ENCODE measurements at places on chromosomes 5 and 9. TPM values are rescaled to one million over a fixed set of nuclear protein-coding genes. Genes with fewer than 3 reads are reported as not detected.

DNA sequence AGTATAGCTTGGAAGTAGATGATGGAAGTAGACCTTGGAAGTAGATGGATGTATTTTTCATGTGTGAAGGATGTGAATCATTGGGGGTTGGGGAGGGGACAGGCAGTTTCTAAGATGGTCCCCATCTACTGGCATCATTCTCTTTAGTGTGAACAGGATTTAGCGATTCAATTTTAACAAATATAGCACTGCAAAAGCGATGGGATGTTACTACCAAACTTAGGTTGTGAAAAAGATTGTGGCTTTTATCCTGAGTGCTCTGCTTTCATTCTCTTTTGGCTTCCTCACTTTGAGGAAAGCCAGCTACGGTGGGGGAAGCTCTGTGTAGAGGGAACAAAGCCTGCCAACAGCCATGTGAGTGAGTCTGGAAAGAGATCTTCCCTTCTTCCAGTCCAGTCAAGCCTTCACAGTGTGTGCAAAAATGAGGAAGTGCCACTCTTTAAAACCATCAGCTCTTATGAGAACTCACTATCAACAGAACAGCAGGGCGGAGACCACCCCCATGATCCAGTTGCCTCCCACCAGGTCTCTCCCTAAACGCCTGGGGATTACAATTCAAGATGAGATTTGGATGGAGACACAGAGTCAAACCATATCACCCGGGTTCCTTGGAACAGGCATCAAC lies 441.4 kb downstream of the SH3GL2 start:
- DNase-seq = no peak

DNA sequence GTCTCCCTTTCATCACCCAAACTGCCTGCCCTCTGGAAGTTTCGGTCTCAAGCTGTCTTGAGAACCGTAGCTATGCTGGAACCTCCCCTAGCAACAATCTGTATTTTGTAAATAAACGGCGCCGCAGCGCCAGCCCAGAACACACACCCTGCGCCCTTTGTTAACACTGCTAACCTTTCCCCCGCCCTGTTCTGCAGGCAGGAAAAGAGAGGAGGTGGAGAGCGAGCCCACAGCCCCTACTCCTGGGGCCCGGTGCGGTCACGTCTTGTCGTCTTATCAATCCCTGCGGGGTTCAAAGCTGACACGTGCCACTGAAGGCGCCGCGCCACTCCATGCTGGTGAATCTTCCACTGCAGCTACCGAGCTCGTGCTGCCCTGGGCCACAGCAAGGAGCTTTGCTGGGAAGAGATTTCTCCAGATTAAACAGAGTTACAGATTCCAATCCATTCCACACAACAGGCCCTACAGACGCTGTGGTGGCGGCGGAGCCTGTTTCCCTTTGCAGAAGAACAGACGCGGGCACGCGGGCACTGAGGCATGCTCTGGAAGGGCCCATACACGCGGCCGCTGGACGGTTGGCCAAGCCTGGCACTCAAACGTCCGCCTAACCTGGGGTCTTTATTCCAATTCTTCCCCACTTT lies 25.3 kb downstream of the ZDHHC11B start:
- no peak for DNase-seq

- DNase-seq = no peak
Observed at GRCh38 chr5:172380987-172381643, 73.2 kb downstream of the SH3PXD2B start.

GRCh38 chr9:78325343-78325742 lies 28.4 kb downstream of the PSAT1 start:
- peak; percentile 25 for DNase-seq

DNA sequence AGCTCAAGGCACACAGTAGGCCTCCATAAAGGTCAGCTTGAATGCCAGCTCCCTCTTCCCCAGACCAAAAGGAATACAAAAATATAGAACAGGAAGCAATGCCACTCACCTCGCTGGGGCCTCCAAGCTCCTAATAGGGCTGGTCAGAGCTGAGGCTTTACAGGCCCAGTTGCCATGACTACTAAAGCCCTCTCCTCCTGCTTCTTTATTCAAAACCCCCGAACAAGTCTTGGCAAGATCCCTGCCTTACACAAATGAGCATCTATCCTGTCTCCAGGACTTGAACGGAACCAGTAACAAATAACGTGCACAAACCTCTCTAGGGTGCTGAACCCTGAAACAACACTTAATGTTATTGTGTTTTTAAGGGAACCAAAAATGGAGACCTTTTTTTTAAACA lies 136.3 kb downstream of the SIL1 start:
- DNase-seq = no peak

DNA sequence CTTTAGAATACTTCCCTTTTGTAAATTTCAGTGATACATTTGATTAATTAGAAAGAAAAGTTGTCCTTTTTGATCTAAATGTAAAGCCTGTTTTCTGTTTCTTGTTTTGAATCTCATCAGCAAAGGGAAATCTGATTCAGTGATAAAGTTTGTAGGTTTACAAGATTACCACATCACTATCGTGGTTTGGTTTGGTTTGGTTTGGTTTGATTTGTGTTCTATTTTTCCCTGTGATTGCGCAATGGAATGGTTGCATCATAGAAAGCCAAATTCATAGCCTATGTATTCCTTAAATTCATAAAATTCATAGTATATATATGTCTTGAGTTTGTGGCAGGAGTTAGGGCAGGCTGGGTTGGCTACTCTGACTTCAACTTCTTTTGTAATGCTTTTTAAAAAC lies 15.2 kb downstream of the SRFBP1 start:
- DNase-seq = no peak

- peak; percentile 22 for DNase-seq
Observed at GRCh38 chr9:109652112-109652511, 127.9 kb upstream of the PALM2AKAP2 start.

- DNase-seq = no peak
Observed at GRCh38 chr9:14313378-14313940, 482 bp downstream of the NFIB start.

DNA sequence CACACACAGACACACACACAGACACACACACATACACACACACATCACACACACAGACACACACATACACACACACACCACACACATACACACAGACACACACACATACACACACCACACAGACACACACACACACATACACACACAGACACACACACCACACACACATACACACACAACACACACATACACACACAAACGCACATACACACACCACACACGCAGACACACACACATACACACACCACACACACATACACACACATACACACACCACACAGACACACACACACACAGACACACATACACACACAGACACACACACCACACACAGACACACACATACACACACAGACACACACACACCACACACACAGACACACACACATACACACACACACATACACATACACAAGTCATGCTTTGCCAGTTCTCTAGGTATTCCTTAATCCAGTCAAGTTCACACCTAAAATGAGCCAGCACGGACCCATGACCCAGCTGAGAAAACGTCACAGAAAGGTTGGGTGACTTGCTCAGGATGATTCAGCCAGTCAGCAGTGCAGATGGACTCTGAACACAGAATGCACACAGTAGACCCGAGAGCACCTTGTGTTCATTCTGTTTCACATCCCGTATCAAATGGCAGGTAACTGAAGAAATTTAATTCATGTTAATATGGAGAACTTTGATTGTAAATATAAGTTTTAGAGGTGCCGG lies 746.4 kb downstream of the MTRR start:
- DNase-seq = no peak

GRCh38 chr9:111969061-111969460 lies 72.4 kb downstream of the UGCG start:
- peak; percentile 32 for DNase-seq

DNA sequence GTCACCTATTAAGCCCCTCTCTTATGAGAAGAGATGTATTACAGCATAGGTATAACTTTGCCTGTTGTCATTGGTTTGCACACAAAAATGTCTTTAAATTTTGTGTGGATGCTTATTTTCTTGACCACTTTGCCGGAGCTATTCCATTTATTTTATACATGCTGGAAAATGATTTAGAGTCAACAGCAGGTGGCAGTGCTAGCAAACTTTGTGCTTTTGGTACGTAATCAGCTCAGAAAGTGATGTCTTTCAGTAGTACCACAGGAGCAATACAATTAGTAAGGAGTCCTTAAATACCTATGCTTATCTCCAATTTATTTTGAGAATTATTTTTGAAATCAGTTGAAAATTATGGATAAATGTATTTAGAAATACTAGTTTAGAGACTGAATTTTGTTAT lies 19.8 kb upstream of the NUDT12 start:
- peak; percentile 73 for DNase-seq

DNA sequence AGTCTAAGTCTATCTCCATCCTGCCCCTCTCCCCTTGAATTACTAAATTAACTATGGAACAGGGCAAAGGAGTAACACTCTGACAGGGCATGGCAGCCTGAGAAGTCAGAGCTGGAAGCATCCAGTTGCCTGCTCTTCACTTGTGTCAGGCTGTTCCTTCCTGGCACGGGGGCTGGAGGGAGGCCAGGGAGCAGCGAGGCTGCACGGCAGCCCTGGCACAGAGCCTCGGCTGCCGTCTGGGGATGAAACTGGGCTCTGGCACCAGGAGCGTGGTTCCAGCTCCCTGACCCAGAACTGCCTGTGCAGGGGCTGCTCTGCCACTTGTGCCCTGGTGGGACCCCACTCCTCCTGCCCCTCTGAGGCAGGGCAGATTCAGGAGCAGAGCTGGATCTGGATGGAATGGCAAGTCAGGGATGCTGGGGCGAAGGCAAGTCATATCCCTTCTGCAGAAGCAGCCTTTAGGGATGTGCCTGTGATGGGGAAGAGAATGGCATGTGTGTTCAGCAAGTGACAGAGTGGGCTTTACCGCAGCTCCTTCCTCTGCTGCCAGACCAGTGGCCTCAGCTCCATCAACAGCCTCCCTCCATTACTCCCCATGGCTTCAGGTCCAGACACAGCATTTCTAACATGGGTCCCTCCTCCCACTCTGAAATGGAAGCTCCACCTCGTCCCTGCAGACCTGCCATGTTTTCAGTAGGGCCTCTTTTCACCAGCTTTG lies 42.2 kb upstream of the PDE8B start:
- DNase-seq = no peak

- peak; percentile 80 for DNase-seq
Observed at GRCh38 chr9:37913480-37914153, 9.7 kb upstream of the SLC25A51 start.

DNA sequence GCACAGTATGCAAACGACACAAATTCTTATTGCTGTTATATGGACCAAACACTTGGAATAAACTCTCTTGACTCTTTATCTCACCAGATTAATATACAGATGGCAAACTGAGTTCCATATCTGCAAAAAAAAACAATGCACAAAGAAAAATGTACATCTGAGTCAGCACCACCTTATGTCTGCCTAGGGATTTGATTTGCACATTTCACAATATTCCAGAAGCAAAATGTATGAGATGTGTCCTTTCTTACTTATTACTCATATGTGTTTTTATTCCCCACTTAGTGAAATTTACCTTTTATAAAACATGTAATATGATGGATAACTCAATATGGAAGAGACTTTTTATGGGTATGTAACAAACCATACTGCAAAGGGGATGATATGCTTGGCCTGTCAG lies 236.9 kb downstream of the GLIS3 start:
- no peak for DNase-seq

GRCh38 chr9:83355024-83355444 lies 183.2 kb downstream of the FRMD3 start:
- DNase-seq = peak; percentile 46

- no peak for DNase-seq
Observed at GRCh38 chr5:115338851-115339250, 42.4 kb upstream of the CCDC112 start.

DNA sequence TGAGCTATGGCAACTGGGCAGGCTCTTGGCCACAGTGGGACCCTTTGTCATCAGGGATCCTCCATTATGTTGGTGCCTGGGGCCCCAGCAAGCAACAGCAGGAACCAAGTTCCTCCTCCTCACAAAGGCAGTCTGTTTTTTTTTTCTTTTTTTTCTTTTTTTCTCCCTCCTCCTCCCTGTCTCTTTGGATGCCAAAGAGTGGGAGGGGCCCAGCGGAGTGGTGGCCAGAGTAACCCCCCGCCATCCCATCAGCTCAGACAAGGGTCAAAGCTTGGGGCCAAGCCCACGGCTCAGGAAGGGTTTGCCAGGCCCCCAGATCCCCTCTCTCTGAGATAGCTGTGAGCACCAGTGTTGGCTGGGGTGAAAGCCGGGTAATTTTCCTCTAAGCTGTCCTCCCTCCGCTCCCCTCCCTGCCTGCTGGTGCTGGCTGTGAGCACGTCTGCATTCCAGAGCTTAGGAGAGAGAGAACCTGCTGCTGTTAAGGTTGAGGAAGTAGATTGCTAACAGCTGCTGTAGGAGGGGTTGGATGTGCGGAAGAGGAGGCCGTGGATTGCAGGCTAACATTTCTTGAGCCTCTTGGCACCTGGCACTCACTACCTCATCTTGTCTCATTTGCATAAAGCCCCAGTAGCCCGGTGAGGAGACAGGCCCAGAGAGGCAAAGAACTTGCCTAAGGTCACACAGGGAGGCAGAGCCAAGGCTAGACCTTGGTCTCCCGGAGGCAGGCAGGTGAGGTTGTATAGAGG lies 21.2 kb downstream of the GSN start:
- peak; percentile 83 for DNase-seq

DNA sequence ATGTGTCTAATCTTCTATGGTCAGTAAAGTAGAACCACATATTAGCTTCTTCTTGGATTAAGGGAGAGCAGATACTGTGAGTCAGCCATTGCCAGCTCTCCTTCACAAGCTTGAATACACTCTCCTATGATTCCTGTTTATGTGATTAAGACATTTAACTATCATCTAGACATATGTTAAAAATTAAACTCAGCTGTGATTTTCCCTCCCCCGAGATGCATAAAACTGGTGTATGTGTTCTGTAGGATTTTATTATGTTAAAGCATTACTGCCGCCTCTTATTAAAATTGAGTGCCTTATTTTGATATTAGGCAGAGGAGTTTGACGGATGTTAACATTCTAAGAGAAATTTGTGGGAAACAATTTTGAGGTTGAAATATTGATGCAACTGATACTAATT lies 114.6 kb downstream of the ACTBL2 start:
- DNase-seq = peak; percentile 6

- no peak for DNase-seq
Observed at GRCh38 chr5:68225188-68225910, 9.8 kb downstream of the PIK3R1 start.

DNA sequence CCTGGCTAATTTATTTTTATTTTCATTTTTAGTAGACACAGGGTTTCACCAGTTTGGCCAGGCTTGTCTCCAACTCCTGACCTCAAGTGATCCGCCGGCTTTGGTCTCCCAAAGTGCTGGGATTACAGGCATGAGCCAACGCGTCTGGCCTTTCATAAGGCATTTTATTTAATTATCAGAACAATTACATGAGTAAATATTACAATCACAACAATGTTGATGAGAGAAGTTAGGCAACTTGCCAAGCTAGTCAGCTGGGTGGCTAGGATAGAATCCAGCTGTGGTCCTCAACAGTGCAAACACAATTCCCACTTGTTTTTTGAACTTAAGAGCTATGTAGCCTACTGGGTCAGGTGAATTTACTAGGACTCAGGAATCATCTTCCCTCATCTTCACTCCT lies 22.0 kb downstream of the C9orf57 start:
- DNase-seq = no peak

The PCSK1 gene
- total RNA-seq = 0.02 TPM

The C5orf52 gene
- total RNA-seq = not detected

The RANBP3L gene
- not detected for total RNA-seq

The CAAP1 gene
- total RNA-seq = 25.1 TPM

The TMEM232 gene
- total RNA-seq = 0.14 TPM

The GARNL3 gene
- 6.3 TPM for total RNA-seq
